ENCODE measurements at places on chromosomes 1 and 21. TPM values are rescaled to one million over a fixed set of nuclear protein-coding genes. Genes with fewer than 3 reads are reported as not detected.

MARK1 gene
- total RNA-seq: 0.30 TPM

CLDN17 gene
- not detected for total RNA-seq

SLAMF9 gene
- total RNA-seq: 0.38 TPM

CD1D gene
- 0.23 TPM for total RNA-seq

KRTAP10-4 gene
- total RNA-seq: not detected

TTC24 gene
- not detected for total RNA-seq

Measured in smooth muscle cell of the coronary artery (primary cell).